ENCODE measurements at places on chromosomes 11 and 22.
A peak's percentile ranks its signal among the peaks of the same experiment; 100 is the strongest.

DNA sequence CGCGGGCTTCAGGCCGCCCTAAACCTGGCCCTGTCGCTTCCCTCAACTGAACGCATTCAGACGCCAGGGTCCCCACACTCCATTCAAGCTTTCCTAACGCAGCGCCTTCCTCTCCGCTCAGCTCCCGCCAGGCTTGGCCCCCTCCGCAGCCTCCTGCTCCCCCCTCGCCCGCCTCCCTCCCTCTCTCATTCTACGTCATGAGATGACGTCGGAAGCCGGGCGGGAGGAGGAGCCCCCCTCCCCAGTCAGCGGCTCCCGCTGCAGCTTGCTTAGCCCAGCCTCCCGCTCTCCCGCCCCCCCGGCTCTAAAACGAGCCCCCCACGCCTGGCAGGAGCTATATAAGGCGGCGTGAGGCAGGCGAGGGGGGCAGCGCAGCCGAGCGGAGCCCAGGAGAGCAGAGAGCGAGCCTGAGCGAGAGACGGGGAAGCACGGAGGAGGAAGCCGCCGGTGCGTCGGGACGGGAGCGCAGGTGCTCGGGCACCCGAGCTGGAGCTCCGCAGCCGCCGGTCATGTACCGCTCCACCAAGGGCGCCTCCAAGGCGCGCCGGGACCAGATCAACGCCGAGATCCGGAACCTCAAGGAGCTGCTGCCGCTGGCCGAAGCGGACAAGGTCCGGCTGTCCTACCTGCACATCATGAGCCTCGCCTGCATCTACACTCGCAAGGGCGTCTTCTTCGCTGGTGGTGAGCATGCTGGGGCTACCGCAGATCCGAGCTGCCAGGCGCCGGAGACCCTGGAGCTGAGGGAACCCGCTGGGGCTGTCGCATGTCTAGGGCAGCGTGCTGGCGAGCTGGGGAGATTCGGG is at the start of gene NPAS4:
NPAS4 (plus strand) TSS at position 365 of the 806 bp plus-strand sequence; CDS start at position 510, 145 bp downstream.
- DNase-seq, result no peak

- peak; percentile 51 for DNase-seq
These were observed 33.7 kb upstream of the MYRF start for GRCh38 chr11:61718621-61719302.

- no peak for DNase-seq
These were observed 82.7 kb downstream of the PANX1 start for GRCh38 chr11:94211261-94211830.

DNA sequence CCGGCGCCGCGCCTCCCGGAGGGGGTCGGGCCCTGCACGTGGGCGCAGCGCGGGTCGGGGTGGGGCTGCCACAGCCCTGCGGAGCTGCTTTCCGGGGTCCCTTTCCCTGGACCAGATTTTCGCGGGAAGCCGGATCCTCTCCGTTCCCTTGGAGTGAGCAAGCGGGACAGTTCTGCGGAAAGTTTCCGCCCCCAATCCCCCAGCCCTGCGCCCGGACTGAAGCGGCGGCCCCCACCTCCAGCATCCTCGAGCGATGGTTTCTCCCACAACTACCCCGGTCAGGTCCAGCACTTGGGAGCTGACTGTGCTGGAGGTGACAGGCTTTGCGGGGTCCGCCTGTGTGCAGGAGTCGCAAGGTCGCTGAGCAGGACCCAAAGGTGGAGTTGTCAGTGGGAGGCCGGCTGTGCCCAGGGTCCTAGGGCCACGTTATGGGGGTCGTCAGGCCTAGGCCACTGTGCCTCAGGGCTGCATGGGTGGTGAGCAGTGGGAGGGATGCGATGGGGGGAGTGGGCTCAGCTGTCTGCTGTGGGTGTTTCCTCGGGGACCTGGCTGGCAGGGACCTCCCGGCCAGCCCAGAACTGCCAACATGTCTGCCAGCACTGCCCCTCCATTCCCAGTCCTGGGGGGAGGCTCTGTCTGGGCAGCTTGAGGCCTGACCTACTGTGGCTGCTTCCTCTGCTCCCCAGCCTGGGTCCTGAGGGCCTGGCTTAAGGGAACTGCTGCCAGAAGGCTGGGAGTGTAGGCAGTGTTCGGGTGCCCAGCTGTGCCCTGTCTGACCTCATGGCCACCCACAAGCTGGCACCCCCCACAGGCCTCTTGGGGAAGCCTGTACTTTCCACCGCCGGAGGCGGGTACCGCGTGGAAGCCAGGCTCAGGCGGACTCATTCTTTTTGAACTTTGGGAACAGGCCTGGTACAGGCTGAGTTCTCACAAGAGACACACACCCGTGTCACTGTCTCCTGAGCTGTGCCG is 726 bp downstream of the ST3GAL4 start:
- DNase-seq, result peak; percentile 33

DNA sequence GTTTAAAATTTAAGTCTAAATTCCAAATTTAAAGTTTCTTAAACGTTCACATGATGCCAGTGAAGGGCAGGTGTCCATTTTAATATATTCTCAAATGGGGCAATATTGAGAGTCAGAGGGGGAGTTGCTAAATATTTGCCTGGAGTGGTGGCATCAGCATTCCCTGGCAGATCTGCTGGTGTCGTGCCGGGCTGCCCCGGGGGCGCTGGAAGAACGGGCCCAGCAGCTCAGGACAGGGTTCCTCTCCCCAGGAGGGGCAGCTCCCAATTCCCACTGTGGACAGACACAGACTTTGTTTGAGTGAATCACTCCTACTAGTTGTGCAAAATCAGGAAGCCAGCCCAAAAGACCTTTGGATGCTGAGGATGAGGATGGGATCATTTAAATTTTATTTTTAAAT is 468.7 kb upstream of the B3GAT1 start:
- DNase-seq, result no peak

GRCh38 chr11:44659641-44660040 is 67.1 kb upstream of the TSPAN18 start:
- no peak for DNase-seq

DNA sequence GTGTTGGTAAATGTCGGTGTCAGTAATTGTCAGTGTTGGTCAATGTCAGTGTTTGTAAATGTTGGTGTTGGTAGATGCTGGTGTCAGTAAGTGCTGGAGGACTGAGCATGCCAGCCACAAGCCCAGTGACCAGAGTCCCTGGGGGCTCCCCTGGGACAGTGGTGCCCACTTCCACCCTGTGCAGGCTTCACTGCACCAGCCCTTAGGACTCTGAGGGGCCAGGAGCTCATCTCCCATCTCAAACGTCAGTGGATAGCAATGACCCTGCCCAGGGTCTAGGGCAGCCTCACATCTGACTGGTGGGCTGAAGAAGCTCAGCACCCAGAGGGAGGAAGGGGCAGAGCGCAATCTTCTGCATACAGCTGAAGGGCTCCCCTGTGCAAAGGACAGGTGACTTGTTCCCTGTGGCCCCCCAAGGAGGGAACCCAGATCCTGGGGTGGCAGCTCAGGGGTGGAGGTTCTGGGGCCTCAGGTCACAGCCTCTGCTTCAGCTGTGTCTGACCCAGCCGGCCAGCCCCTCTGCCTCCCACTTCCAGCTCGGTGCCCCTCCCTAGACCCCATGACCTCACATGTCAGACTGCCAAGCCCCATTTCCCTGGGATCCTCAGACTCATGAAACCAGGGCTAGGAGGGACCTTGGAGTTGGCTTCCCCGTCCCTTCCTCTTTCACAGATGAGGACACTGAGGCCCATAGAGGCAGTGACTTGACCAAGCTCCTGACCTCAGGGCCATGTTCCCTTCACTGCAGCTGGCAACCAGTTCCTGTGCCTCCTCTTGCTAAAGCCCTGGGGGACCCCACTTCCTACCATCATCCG is 138.4 kb downstream of the CRYBB2 start:
- no peak for DNase-seq

DNA sequence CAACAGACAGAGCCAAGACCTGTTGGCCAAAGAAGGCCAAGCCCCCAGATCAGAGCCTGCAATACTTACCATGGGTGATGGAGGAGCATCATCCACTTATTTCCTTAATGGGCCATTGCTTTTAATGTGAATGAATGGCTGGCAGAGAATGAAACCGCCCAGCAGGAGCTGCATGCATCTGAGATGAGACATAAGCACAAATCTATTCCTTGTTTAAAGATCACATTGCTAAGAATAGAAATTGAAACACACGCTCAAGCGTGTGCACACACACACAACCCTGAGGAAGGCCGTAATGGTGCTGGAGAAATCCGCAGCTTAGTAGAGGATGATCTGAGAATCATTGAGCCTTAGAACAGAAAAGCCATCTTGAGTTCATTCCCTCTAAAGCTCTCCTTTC is 5.3 kb upstream of the RRAS2 start:
- DNase-seq, result no peak

DNA sequence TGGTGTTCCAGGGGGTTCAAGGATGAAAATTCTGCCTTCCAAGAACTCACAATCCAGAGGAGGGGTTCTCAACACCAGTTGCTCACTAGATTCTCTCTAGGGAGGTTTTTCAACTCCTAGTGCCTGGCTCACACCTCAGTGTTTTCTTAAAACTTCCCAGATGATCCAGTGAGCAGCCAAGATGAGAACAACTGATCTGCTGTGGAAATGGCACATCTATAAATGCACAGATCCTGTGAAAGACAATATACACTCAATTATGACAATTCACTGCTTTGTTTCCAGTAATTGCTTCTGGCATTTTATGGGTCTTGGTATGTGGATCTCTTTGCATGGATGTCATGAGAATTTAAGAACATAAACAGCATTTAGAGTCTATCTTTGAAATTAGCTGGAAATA is 45.2 kb upstream of the PRSS23 start:
- no peak for DNase-seq

DNA sequence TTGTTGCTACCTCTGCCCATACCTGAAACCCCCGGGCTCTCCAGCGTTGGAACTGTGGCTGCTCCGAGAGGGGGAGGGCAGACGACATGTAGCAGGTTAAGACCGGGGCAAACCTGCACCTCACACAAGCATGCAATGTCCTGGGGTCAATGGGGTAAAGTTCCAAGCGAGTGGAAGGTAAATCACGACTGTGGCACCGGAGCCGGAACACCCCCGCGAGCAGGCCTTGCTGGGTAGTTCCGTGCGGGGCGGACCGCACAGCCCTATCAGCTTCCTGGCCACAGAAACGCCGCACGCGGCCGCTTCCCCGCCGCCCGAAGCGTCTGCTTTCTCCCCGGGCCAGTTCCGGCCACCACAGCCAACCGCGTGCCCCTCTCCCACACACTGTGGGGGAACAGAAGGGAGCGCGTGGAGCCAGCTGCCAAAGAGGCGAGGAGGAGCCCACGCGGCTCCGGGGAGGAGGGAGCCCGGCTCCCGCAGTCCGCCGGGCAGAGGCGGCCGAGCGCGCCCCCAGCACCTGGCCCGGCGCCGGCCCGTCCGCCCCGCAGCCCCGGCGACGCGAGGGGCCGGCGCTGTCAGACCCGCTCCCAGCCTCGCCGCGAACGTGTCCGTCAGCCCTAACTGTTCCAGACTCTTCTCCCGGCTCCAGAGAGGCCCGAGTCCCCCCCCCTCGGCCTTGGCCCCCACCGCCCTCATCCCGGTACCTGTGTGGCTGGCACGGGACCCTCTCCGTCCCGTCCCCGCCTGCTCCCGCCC is 1.6 kb downstream of the SPTBN2 start:
- DNase-seq, result no peak

DNA sequence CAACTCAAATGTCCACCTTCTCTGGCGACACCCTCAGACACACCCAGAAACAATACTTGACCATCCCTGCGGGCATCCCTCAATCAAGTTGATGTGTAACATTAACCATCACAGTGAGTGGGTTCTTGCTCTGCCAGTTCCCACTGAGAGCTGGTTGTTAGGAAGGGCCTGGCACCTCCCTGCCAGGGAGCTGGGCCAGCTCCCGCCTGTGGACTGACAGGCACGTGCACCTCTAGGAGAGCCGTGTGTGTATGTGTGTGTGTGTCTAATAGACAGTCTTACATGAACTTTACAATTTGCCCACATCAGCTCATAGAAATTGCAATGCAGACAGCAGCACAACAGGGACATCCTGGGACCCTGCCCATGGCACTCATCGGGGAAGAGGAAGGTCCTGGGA is 298.7 kb downstream of the SHANK2 start:
- DNase-seq, result no peak

- no peak for DNase-seq
These were observed 218.4 kb upstream of the ZBED5 start for GRCh38 chr11:11076276-11076675.

- peak; percentile 29 for DNase-seq
These were observed 55.7 kb downstream of the PTPRJ start for GRCh38 chr11:48036011-48036410.

DNA sequence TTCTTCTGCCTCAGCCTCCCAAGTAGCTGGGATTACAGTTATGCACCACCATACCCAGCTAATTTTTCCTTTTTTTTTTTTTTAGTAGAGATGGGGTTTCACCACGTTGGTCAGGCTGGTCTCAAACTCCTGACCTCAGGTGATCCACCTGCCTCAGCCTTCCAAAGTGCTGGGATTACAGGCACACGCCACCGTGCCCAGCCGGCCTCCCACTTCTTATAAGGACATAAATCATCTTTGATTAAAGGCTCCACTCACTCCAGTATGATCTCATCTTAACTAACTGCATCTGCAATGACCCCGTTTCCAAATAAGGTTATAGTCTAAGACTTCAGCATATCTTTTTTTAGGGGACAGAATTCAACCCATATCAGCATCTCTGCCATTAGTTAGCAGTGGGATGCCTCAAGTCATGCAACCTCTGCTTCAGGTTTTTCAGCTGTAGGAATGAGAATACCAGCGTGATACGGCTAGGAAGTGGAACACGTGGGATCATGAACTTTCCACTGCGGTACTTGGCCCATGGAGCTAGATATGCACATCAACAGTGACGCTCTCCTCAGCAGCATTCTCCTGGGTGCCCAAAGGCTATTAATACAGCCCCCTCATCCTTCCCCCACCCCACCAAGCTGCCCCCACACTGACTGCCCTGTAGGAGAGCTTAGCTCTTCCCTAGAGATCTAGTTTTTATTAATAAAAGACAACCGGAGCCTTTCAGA is 41.4 kb downstream of the MCHR1 start:
- peak; percentile 49 for DNase-seq

- no peak for DNase-seq
These were observed 717.8 kb downstream of the JRKL start for GRCh38 chr11:97107604-97108003.

DNA sequence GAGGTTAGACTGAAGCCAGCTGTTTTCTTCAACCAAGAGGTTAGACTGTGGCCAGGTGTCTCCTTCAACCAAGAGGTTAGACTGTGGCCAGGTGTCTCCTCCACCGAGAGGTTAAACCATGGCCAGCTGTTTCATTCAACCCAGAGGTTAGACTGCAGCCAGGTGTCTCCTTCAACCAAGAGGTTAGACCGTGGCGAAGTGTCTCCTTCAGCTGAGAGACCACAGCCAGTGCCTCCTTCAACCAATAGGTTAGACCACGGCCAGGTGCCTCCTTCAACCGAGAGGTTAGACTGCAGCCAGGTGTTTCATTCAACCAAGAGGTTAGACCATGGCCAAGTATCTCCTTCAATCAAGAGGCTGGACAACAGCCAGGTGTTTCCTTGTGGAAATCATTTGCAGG is 498.1 kb downstream of the TBC1D22A start:
- no peak for DNase-seq

DNA sequence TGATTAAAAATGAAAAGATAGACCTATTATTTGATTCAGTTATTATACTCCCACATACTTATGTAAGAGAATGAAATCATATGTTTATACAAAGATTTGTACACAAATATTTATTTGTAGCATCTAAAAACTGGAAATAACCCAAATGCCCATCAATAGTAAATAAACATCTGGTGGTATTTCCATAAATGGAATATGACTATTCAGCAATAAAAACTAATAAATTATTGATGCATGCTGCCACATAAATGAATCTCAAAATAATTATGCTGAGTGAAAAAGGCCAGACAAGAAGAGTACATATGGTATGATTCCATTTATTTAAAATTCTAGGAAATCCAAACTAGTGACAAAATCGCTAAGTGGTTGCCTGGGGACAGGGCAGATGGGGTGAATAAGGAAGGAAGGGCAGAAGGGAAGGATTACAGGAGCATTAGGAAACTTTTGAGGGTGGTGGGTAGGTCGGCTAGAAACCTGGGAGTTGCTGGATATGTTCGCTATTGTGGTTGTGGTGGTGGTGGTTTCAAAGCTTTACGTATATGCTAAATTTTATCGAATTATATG is 41.5 kb downstream of the JAM3 start:
- DNase-seq, result no peak
